T47D (cell line): ENCODE measurements at places on chromosomes 3 and 15.

- no peak for DNase-seq
These were observed 161.1 kb downstream of the TP63 start for GRCh38 chr3:189792046-189792929.

- DNase-seq = peak; percentile 52
These were observed 21.6 kb downstream of the RNU5B-1 start for GRCh38 chr15:65326117-65326526.

DNA sequence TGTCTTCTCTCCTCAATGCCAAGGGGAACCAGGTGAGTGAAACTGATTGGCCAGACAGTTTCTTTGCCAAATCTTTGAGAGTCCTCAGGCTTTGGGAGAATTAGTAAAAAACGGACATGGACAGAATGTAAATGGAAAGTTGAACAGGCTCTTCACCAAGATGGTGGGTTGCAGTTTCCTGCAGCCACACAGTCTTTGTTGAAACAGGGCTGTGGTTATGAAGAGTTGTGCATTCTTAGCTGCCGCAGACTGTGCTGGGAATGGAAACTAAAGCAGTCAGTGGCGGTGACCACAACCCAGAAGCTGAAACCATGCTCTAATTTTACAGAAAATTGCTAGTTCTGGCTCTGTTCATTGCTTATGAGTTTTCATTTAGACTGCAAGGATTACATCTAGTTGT, 42.1 kb upstream of the TASOR start:
- DNase-seq = no peak

GRCh38 chr3:120688121-120688520, 6.1 kb upstream of the HGD start:
- DNase-seq = no peak

DNA sequence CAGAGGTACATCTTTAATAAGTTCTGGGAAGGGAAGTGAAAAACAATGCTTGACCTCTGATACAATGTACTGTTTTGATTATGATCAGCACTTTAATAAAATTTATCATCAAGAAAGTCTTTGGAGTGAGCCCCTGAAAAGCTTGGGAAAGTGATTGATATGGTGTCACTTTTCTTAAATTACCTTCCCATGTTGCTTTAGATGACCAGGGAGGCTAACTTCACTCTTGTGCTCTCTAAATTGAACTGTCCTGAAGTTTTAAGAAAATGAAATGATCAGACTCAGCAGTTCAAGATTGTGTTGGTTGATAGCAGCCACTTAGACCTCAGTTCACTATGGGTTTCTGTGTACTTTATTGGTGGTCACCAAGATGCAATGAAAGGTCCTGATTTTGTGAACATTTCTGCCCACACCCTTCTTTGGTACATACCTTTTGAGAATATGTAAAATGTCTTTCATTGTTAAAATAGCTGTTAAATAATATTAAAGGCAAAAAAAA, 15.7 kb downstream of the TGFBR2 start:
- no peak for DNase-seq
